ENCODE measurements at places on chromosomes 5 and 9.

DNA sequence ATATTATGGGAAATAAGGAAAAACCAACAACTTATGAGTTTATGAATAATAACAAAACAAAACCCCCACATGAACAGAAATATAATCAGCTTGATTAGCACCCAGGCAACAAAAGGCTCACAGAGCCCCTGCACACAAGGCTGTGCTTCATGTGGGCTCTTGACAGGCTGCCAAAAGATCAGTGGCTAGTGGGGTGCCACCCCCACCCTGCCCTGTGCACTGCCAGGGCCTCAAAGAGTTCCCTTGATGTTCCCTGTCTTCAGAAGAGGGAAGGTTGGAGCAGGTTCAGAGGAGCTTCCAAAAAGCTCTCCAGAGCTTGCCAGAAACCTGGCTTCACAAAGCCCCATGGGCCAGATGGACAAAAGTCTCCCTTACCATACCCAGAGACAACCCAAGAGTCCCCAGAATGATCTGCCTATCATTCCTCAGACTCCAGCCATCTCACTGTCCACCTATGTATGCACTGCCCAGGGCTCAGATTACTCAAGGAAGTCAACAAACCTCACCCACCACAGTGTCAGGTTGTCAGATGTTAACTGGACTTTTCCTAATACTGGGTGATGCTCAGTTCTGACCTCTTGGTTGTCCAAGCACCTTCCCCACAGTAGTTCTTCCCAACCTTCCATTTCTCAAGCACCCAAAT is 87.5 kb downstream of the SIL1 start:
- no peak overlapping the region for H3K27ac ChIP-seq
- no peak overlapping the region for H3K4me3 ChIP-seq
- peaks cover 14% of the 10 kb centered on the region for H3K36me3 ChIP-seq
- H3K27me3 ChIP-seq: no peaks in the 10 kb centered on the region
- DNase-seq: no peak

- no peak for DNase-seq
- H3K27me3 ChIP-seq: peaks cover 4% of the 10 kb centered on the region
- H3K4me1 ChIP-seq: no peaks in the 10 kb centered on the region
- H3K4me3 ChIP-seq: no peak overlapping the region
- no peaks in the 10 kb centered on the region for H3K36me3 ChIP-seq
Measured at GRCh38 chr5:175021841-175022625, 297.7 kb downstream of the MSX2 start.

GRCh38 chr9:1050125-1050895 is at the start of gene DMRT2:
DMRT2 (plus strand) TSS chr9:1050357; CDS start chr9:1051614, 1,257 bp downstream.
- peaks cover 59% of the 10 kb centered on the region for H3K4me1 ChIP-seq
- H3K27ac ChIP-seq: no peak within 1 kb of the TSS
- no peaks in the 10 kb centered on the region for H3K36me3 ChIP-seq
- peak; percentile 60 for DNase-seq
- H3K4me3 ChIP-seq: peak within 1 kb of the TSS; percentile 53
- peaks cover 91% of the 10 kb centered on the region for H3K27me3 ChIP-seq

GRCh38 chr5:86649832-86650505 is 32.2 kb downstream of the COX7C start:
- no peak overlapping the region for H3K4me3 ChIP-seq
- H3K27ac ChIP-seq: no peak overlapping the region
- H3K4me1 ChIP-seq: no peaks in the 10 kb centered on the region
- peaks cover 14% of the 10 kb centered on the region for H3K27me3 ChIP-seq

DNA sequence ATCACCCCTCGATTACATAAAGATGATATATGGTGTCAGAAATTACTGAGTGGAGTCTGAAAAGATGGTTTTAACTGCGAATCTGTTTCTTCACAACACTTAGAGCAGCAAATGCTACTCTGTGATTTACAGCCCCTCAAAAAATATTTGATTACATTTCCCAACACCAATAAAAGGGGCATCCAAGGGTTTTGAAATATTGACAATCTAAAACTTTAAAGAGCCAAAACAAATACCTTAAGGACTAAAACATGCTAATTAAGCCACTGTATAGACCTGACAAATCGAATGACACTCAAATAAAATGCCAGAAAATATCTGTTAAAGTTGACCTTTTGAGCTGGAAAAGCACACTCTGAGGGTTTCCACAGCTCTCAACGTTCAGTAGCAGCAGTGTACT is 73.2 kb downstream of the ELAVL2 start:
- no peaks in the 10 kb centered on the region for H3K4me1 ChIP-seq
- no peaks in the 10 kb centered on the region for H3K36me3 ChIP-seq
- no peak overlapping the region for H3K4me3 ChIP-seq

- no peak overlapping the region for H3K27ac ChIP-seq
- H3K36me3 ChIP-seq: peaks cover 2% of the 10 kb centered on the region
- no peak for DNase-seq
- H3K4me1 ChIP-seq: peaks cover 10% of the 10 kb centered on the region
- no peak overlapping the region for H3K4me3 ChIP-seq
Measured at GRCh38 chr5:138901716-138902115, 26.6 kb upstream of the LRRTM2 start.

DNA sequence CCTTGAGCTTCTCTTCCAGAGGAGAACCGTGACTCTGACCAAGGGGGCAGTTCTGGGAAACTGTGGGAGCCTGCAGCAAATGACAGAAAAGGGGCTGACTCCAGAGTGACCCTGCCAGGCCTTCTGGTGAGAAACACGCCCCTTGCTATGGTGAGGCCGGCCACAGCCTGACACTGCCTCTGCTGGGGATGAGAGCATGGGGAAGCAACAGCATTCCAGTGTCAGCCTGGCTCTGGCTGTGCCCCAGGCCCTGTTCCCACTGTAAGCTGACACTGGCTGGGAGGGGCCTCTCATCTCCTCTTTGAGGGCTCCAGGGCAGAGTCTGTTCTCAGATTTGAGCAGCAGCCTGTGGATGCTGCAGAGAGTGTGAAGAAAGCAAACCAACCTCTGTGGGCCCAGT is 180.0 kb upstream of the IL12B start:
- no peak overlapping the region for H3K27ac ChIP-seq
- peaks cover 3% of the 10 kb centered on the region for H3K27me3 ChIP-seq
- no peak overlapping the region for H3K4me3 ChIP-seq
- no peaks in the 10 kb centered on the region for H3K36me3 ChIP-seq

GRCh38 chr9:134768332-134768708 is 112.3 kb upstream of the FCN2 start:
- no peak overlapping the region for H3K27ac ChIP-seq
- H3K4me3 ChIP-seq: no peak overlapping the region
- H3K4me1 ChIP-seq: no peaks in the 10 kb centered on the region
- peaks cover 10% of the 10 kb centered on the region for H3K27me3 ChIP-seq
- H3K36me3 ChIP-seq: no peaks in the 10 kb centered on the region

DNA sequence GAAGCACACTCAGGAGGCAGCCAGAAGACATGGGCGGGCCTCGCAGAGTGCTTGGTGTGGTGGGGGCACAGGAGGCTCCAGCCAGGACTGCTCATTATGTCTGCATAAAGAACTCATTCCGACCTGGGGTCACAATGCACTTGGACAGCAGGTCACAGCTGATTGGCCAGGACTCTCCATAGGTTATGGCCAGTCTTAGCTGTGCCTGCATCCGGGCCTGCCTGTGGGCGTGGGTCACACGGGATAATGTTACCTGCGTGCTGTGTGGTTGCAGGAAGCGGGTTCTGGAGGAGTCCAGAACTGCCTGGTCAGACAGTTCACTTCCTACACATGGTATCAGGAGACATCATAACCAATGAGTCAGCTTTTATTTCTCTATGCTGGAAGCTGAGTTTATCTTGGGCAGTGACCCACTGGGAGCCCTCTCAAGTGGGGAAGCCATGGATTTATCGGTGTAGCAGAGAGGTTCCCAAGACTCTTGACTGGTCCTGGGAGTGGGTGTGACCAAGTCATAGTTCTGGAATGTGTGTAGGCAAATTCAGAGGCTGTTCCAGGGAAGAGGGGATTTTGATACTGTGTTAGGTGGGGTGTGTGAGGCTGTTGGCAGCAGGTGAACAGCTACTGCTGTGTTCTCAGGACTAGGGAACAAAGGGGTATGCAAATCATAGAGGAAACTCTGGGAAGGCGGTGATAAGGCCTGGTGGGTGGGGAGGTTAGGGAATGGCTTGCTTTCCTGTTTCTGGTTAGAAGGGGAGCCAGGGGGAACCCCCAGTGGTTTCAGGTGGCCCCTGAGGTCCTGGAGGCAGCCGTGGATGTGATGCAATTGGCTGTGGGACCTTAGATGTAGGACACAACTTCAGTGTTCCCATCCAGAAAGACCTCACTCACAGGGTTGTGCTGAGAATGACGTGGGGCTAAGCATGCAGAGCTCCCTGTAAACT is 51.3 kb downstream of the ARHGEF37 start:
- peaks cover 13% of the 10 kb centered on the region for H3K4me1 ChIP-seq
- DNase-seq: peak; percentile 23
- no peaks in the 10 kb centered on the region for H3K36me3 ChIP-seq
- no peak overlapping the region for H3K27ac ChIP-seq
- no peaks in the 10 kb centered on the region for H3K27me3 ChIP-seq
- no peak overlapping the region for H3K4me3 ChIP-seq

- H3K27me3 ChIP-seq: no peaks in the 10 kb centered on the region
- H3K4me1 ChIP-seq: no peaks in the 10 kb centered on the region
- no peak overlapping the region for H3K27ac ChIP-seq
- H3K4me3 ChIP-seq: no peak overlapping the region
- no peaks in the 10 kb centered on the region for H3K36me3 ChIP-seq
Measured at GRCh38 chr5:9632495-9632894, 2.3 kb upstream of the TAS2R1 start.

- H3K4me3 ChIP-seq: no peak overlapping the region
- no peaks in the 10 kb centered on the region for H3K36me3 ChIP-seq
- H3K27ac ChIP-seq: peak overlapping the region; percentile 70
- peaks cover 44% of the 10 kb centered on the region for H3K4me1 ChIP-seq
Measured at GRCh38 chr9:133677126-133678010, 41.2 kb downstream of the DBH start.

DNA sequence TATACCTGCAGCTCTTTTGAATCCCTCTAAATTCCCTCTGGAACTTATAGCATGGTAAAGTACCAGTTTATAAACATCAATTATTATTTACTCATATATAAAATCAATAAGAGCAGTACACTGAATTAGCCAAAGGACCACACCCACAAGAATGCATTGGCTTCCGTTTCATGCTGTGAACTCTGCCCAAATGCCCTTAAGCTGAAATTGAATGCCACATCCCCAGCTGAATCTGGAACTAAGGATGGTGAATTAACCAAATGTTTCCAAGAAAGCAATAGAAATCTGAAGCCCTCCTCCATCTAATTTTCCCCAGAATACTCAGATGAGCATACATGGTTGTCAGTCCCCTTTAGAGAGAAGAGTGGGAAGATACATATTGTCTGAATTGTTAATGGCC is 436.4 kb upstream of the FTMT start:
- no peak for DNase-seq
- no peaks in the 10 kb centered on the region for H3K4me1 ChIP-seq
- no peak overlapping the region for H3K27ac ChIP-seq
- H3K27me3 ChIP-seq: no peaks in the 10 kb centered on the region
- no peak overlapping the region for H3K4me3 ChIP-seq

DNA sequence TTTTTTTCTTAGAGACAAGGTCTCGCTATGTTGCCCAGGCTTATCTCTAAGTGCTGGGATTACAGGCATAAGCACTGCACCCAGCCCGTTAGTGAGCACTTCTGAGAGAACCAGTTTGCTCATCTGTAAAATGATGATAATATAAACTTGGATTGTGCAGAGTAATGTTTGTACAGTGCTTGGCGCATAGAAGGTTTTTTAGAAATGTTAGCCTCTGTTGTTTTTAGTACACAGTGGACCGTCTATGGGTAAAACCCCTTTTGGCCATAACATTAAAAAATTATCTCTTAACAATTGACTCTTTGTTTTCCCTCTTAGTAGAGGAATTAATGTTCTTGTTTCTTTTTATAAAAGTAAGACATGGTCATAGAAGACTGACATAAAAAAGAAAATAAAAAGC is 202.1 kb downstream of the PCSK5 start:
- peaks cover 1% of the 10 kb centered on the region for H3K4me1 ChIP-seq
- peaks cover 14% of the 10 kb centered on the region for H3K36me3 ChIP-seq
- H3K4me3 ChIP-seq: no peak overlapping the region

- no peak overlapping the region for H3K4me3 ChIP-seq
- peaks cover 13% of the 10 kb centered on the region for H3K36me3 ChIP-seq
- DNase-seq: no peak
- peak overlapping the region; percentile 24 for H3K27ac ChIP-seq
- no peaks in the 10 kb centered on the region for H3K27me3 ChIP-seq
Measured at GRCh38 chr9:36389590-36389989, 10.5 kb downstream of the RNF38 start.

DNA sequence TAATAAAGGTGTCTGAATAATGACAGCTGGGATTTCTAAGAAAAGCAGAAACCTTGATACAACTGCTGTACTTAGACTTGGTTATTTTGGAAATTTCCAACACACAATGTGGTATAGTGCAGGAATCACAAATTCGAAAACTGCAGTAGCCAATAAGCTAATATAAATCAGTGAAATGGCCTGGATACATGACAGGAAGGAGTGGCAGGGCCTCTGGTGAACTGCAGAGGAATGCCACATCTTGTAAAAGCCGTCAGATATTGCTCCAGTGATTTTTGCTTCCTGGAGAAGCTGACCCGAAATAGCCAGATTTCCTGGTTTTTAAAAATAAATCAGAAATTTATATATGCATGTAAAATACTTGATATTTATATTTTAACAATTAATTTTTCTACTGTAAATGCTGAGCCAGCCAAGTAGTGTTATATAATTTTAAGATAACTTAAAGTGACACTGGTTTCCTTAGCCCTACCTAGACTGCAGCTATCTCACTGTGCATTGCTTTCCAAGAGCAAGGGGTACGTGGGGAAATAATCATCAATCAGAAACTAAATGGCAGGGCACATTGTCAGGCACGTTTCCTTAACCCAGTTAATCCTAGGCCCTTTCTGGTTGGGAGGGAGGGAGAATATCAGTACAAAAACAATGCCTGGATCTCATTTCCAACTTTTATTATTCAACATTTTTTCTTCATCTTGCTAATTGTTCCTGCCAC is 182.4 kb downstream of the RASEF start:
- H3K36me3 ChIP-seq: no peaks in the 10 kb centered on the region
- H3K27me3 ChIP-seq: no peaks in the 10 kb centered on the region
- no peak for DNase-seq
- no peak overlapping the region for H3K27ac ChIP-seq
- H3K4me1 ChIP-seq: no peaks in the 10 kb centered on the region
- H3K4me3 ChIP-seq: no peak overlapping the region

Data from activated naive CD4-positive, alpha-beta T cell treated with anti-CD3 and anti-CD28 coated beads for 36 hours (primary cell).